ENCODE measurements at places on chromosomes 12 and 14.

- no peak for DNase-seq
These were observed 97.8 kb downstream of the LLPH start for GRCh38 chr12:66032739-66033138.

GRCh38 chr14:104603711-104604401, 716 bp downstream of the TMEM179 start:
- no peak for DNase-seq

GRCh38 chr12:30529489-30530269, 166.0 kb downstream of the IPO8 start:
- no peak for DNase-seq

GRCh38 chr14:65961004-65961403, 525.2 kb upstream of the CCDC196 start:
- DNase-seq = peak; percentile 37

DNA sequence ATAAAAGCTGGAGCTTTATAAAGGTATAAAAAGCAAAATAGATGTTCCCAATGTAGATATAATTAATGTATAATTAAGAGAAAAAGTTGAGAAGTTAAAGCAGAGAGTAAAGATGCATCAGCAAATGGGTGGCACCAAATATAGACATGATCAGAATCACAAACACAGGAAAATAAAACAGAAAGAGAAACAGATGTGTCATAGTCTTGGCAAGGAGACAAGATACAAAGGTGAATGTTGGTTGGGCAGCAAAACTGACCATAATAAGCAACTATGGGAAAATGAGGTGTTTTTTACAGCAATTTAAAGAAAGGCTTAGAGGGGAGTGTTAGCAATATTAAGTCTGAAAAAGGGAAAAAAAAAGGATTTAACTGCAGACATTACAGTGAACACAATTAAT, 135.4 kb upstream of the CLEC14A start:
- DNase-seq = no peak

DNA sequence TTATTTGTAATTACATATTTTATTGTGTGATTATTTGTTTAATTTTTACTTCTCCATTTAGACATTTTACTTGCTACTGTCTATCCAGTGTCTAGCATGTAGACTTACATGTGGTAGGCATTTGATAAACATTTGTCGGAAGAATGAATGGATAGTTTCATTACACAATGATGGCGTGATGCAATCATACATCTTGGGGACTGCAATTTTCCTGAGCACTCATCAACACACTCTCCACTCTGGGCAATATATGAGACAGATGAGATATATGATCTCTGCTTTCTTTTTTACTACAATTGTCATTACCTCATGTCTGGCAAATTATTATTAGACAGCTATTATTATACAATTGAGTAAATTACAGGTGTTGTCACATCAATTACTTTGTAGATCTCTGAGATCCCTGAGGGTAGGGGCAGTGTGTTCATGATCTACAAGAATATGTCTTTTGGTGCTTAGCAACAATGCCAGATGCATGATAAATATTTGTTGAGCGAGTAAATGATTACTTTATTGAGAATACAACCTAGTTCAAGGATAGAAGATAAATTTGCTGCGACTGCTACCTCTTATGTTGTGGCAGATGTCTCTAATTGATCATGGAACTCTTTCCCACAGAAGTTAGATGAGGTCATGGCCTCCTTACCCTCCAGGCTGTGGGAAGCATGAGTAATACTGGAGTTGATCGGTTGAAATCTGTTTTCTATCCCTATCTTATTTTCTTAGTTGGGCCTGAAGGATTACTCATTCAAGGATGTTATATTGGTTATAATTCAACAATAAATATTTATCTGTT, 416.0 kb downstream of the LRIG3 start:
- DNase-seq = no peak

- no peak for DNase-seq
These were observed 90.9 kb downstream of the TRAFD1 start for GRCh38 chr12:112216223-112216622.

DNA sequence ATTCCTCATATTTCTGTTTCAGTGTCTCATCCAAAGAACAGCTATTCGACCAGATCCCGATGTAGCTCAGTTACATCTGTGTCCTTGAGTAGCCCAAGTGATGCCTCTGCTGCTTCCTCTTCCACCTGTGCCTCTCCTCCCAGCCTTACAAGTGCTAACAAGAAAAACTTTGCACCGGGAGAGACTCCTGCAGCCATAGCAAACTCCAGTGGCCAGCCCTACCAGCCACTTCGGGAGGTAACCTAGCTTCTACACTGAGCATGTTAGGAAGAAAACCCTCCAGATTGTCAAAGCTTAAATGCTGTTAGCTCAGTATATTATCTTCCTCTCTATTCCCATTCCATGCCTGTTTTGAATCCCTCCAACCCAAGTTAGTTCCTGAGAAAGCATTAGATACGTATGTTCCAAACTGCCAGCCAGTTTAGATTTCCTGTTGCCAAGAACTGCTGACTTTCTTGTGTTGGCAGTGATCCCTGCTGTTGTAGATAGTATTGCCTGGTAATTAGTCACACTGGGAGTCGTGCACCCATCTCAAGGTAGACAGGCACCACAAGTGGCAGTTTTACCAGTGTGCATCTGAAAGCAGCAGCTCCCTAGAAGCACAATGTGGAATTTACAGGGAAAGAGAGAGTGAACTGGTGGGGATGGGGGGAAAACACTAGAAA, 14.0 kb upstream of the KCNH3 start:
- DNase-seq = no peak

- no peak for DNase-seq
These were observed 16.9 kb downstream of the FZD10 start for GRCh38 chr12:130179191-130179590.

DNA sequence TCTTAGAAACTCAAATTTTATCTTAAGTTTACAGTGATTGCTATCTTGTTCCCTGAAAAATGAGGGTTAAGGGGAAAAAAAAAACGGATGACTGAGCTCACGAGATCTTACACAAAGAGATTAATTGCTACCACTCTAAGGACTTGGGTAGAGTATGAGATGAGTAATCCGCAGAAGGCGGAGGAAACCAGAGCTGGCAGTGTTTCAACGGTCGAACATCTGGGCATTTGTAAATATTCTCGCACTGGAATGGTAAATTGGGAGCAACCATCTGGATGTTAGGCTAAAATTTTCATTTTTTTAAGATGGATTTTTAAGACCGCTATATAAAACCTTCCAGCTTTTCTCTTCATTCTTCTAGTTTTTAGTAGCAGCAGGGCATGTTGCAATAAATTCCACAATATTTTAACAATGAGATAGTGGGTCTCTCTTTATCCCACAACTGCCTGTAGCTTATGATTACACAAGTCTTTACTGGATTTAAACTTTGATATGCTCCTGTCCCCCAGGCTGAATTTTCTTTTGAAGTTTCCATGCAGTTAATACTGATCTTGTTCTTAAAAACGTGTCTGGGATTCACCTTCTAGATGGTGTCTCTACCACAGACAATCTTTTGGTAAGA, 1324.1 kb downstream of the AACS start:
- DNase-seq = no peak

DNA sequence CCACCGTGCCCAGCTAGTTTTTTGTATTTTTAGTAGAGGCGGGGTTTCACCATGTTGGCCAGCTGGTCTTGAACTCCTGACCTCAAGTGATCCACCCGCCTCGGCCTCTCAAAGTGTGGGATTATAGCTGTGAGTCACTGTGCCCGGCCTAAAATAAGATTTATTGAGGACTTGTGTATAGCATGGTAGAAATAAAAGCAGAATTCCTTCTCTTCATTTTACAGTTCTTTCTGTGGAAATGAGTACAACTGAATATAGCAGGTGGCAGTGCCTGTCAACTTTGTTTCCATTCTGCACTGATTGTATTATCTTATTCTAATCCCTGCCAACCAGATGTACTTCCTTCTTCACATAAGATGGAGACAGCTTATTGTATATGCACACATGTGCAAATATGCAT, 41.0 kb downstream of the DIP2B start:
- DNase-seq = no peak

- no peak for DNase-seq
These were observed 618 bp upstream of the PGAM5 start for GRCh38 chr12:132710043-132710404.

DNA sequence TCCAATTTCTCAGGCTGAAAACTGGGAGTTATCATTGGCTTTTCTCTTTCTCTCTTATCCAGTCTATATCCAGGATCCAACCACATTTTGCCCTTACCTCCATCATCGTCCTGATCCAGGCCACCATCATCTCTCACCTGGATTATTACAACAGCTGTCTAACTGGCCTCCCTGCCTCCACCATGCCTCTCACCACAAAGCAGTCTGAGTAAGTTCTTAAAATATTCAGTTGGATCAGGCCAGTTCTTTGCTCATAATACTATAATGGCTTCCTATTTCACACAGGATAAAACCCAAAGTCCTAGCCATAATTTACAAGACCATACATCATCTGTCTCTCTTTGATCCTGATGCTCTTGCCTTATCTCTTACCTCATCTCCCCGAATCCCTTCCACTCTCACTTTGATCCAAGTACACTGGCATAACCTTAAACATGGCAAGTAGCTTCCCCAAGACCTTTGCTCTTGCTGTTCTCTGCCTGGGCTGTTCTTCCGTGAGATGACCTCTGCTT, 133.4 kb upstream of the RAP1B start:
- no peak for DNase-seq

DNA sequence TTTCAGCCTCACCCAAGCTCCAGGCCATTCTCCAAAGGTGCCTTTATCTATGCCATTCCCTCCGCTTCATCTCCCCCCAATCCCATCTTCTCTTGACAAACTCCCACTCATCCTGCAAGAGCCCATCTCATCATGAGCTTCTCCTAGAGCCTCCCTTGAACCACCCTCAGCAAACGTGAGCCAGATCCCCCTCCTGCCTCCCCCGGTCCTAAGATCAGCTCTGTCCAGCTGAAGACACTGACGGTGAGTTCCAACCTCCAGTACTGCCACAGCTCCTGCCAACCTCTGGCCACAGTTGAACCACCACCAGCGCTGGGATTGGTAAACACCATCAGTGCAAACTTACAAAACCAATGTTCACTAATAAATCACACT, 124.6 kb downstream of the BCL11B start:
- no peak for DNase-seq

DNA sequence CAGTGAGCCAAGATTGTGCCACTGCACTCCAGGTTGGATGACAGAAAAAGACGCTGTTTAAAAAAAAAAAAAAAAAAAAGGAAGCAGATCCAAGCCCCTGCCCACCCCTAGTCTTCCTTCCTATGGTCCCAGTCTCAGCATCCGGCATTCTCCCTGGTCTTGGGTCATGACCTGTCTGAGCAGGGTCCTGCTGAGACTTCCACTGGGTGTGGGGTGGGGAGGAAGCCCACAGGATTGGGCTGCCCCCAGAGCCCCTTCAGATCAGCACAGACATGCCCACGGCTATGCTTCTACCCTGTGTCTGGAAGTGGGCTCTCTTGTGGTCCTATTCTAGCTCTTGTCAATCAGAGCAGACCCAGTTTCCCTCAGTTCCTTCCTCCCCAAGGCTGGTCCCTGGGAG, 12.6 kb upstream of the PLEK2 start:
- no peak for DNase-seq

GRCh38 chr12:16726879-16727278, 120.9 kb upstream of the LMO3 start:
- DNase-seq = no peak

DNA sequence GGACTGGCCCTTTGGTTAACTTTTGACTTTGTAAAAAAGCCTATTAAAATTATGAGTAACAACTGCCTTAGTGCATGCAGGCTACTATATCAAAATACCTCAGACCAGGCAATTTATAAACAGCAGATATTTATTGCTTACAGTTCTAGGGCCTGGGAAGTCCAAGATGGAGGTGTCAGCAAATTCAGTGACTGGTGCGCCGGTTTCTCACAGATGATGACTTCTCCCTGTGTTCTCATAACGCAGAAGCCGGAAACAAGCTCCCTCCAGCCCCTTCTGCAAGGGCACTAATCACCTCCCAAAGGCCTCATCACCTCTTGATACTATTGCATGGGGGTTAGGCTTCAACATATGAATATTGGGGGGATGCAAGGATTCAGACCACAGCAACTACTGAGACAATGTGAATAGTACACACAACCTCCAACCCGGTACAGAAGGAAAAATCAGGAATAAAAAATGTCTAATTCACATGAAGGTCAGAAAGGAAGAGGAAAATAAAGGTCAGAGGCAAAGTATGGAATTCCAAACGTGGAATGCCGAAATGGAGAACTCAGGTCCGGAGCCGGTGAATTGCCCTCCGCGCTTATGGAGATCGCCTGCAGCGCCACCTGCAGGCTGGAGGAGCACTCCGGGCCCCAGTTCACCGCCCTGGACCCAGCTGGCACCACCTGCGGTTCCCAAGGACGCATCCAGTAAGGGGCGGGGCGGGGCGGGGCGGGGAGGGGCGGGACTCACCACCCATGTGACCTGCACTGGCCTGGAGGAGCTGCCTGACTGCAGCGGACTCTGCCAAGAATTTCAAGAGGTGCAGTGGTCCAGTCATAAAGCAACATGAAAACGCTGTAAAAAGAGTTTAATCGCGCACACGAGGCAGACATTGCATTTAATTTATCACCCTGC, 203.4 kb downstream of the KIF26A start:
- DNase-seq = no peak
